NCI-H524 treated with DMSO at 0.1 percent for 48 hours (cell line): ENCODE measurements at places on chromosomes 4 and X.

- no peak for DNase-seq
Observed at GRCh38 chr4:142427456-142427855, 418.6 kb downstream of the INPP4B start.

- DNase-seq, result no peak
Observed at GRCh38 chr4:81380437-81380836, 91.3 kb downstream of the RASGEF1B start.

- no peak for DNase-seq
Observed at GRCh38 chrX:155998761-155999510, 1.4 kb downstream of the IL9R start.

- DNase-seq, result no peak
Observed at GRCh38 chr4:151376540-151376939, 32.4 kb upstream of the FHIP1A start.
